Kidney tubule cell (primary cell): ENCODE measurements at places on chromosomes 7 and 10.

DNA sequence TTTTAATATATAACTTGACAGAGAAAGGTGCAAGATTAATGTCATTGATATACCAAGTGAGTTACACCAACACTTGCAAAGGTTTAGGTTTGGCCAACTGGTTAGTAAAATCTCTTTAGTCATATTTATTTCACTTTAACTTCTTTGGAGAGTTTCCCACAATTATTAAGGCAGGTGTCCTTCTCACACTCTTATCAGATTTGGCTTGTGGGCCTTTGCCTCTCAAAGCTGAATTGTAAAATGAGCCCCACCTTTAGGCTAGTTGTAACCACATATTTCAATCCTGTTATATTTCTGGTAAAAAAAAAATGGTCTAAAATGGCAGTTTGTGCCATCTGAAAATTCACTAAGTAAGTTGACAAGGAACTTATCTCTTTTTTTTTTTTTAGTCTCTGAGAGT is 26.6 kb upstream of the FOXP2 start:
- no peak for DNase-seq

GRCh38 chr10:101031796-101032636 is 982 bp downstream of the SFXN3 start:
- DNase-seq, result peak; percentile 69

DNA sequence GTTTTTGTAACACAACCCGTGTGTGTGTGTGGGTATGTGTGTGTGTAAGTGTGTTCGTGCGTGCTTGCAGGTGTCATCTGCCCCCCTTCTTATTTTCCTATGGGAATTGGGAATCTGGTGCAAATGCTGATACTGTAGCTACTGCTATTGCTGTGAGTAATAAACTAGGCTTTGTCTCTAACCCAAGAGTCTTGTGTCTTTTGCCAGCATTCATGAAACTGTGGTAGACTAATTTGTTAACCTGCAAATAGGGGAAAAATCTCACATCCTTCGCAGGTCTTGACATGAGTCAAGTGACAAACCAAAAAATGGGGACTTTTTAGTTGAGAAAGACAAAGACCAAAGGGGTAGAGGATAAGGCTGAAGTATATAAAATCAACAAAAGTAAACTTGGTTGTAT is 57.9 kb upstream of the FAM133B start:
- no peak for DNase-seq

DNA sequence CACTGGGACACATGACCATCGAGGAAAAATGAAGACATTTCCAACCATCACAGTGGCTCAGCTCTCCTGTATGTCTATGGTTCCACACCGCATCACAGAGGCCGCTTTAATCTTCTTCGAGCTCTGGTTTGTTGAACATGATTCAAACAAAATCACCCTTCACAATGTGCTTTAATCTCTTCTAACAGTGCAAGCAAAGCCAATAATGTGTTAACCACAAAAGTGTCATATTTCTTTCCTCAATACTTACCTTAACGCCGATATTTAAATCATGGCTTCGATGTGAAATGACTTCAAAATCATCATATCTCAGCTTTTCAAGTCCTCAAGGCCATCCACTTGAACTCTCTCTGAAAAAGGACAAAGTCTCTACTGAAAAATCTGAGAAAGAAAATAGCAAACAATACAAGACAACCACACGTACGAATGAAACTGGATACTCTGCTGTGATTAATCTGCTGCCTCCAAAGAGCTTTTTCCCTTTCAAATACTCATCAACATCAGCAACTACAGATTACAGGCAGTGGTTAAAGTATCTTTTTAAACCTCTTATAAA is 23.0 kb upstream of the SVIL start:
- no peak for DNase-seq

DNA sequence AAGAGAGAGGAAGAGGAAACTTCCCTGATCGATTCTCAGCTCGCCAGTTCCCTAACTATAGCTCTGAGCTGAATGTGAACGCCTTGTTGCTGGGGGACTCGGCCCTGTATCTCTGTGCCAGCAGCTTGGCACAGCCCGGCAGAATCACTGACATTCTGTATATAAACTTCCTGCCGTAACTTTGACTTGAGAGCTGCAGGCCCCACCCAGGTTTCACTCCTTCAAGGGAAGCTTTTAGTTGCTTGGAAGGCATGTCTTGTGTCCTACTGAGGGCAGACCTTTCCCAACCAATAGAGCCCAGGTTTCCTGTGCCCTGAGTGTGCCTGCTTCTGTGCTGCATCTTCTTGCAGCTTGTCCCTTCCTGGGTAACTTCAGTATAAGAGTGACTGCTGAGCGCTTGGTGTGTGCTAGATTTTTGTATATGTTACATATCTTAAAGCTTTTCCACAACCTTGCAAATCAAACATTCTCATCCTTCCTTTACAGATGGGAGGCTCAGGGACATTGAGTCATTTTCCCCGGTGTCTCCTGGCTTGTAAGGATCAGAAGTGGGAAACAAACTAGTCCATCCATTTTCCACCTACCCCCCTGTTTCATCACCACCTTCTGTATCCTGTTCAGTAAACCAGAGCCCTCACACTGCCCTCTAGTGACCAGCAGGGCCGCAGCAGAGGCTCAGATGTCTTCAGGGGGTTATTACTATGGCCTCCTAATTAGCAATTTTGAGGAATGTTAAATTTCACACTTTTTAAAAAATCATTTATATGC is 225.2 kb upstream of the PRSS58 start:
- DNase-seq, result peak; percentile 50

GRCh38 chr7:75055830-75056772 is 17.5 kb downstream of the RCC1L start:
- no peak for DNase-seq

GRCh38 chr7:3128857-3129490 is 85.3 kb upstream of the CARD11 start:
- DNase-seq, result no peak

- DNase-seq, result no peak
Measured at GRCh38 chr7:84658286-84658685, 463.7 kb upstream of the SEMA3A start.

DNA sequence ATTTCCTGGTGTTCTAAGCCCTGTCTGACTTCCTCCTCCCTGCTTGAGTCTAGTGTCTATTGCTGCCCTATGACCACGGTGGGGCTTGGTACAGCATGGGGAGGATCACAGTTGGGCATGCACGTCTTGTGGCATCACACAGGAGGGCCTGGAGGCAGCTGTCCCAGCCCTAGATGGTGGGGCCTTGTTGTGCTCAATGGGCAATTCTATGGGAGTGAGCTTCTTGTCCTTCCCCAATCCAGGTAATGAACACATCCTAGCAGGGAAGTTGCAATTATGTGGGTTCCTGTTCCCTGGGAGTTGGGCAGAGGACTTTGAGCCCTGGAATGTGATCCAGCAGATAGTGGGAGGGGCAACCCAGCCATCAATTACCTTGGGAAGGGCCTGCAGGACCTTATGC is 10.8 kb upstream of the FAM3C start:
- no peak for DNase-seq

- no peak for DNase-seq
Measured at GRCh38 chr10:113683300-113683699, 3.6 kb downstream of the CASP7 start.

- DNase-seq, result peak; percentile 6
Measured at GRCh38 chr10:12484941-12485805, 135.8 kb downstream of the CAMK1D start.

DNA sequence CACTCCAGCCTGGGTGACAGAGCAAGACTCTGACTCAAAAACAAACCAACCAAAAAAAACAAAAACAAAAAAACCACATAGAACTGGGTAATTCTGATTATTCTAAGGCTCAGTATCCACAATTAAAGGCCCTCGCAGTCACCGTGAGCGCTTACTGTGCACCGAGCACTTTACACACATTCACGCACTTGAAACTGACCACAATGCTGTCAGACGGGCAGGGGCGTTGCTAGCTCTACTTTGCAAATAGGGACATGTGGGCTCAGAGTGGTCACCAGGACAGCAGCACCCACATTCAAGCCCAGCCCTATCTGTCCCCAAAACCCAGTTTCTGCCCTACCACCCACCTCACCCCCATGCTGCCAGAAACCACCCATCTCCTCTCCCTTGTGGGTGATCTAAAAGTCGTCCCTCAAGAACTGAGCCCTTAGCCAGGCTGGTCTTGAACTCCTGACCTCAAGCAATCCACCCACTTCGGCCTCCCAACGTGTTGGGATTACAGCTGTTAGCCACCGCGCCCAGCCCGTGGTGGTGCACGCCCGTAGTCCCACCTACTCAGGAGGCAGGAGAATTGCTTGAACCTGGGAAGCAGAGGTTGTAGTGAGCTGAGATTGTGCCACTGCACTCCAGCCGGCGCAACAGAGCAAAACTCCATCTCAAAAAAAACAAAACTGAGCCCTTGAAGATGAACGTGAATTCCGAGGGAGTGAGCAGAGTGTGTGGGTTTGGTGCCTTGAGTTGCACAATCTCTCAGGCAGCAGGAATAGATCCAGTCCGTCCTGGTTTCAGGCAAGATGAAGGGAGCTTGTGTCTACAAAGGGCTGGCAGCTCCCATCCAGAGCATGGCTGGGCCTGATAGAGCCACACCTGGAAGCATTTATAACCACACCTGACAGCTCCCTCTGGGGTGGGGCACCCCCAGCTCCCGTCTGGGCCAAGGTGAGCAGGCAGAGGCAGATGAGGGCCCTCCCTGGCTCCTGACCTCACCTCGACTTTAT is 5.4 kb upstream of the HSPB1 start:
- peak; percentile 20 for DNase-seq

DNA sequence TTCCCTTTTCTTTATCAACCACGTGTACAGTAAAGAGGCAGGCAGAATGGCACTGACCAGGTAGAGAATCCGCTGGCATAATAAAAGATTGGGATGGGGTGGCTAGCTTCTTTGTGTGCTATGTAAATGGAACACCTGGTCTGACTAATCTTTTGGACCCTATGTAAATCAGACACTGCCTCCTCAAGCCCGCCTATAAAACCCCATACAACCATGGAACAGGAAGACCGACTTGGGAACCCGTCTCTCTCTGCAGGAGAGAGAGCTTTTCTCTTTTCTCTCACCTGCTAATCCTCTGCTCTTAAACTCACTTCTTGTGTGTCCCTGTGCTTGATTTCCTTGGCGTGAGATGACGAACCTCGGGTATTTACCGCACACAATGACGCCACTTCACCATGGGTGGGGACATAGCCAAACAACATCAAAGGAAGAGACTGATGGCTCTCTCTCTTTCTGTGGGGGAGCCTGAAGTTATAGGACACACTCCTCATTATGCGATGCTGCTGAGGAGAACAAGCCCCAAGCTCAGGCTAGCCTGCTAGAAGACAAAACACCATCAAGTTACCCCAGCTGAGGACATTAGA is 94.2 kb downstream of the ARL5B start:
- no peak for DNase-seq
